ENCODE measurements at places on chromosomes 16 and 17.

DNA sequence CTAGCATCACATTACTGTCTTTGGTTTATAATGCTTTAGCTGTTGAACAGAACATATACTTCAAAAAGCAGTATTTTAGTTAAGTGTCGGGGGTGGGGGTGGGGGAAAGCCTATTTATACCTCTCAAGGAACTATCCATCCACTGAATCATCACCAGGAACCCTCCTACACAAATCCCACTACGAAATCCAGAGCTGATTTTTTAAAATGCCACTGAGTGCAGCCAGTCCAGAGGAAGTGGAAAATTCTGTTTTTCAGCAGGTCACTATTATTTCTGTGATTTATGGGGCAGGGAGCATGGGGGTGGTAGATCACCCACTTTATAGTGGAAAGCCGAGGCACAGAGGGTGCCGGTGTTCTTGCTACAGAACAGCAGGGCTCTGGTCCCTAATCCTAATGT is 284.1 kb downstream of the SOX9 start:
- no peak for DNase-seq

DNA sequence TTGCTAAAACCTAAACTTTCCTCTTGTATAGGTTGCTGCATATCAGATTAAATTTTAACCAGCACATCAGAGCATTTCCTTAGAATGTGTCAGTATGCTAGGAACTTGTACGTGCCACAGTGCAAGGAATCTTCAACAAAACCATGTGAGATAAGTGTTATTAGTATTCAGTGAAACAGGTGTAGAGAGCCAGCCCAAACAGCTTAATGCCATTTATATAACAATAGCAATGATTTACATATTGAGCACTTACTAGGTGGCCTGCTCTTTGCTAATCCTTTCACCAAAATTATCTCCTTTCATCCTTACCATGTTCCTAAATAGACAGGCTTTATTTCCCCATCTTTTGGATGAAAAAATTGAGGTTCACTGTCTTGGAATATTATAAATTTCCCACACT is 485.7 kb downstream of the HS3ST4 start:
- no peak for DNase-seq

DNA sequence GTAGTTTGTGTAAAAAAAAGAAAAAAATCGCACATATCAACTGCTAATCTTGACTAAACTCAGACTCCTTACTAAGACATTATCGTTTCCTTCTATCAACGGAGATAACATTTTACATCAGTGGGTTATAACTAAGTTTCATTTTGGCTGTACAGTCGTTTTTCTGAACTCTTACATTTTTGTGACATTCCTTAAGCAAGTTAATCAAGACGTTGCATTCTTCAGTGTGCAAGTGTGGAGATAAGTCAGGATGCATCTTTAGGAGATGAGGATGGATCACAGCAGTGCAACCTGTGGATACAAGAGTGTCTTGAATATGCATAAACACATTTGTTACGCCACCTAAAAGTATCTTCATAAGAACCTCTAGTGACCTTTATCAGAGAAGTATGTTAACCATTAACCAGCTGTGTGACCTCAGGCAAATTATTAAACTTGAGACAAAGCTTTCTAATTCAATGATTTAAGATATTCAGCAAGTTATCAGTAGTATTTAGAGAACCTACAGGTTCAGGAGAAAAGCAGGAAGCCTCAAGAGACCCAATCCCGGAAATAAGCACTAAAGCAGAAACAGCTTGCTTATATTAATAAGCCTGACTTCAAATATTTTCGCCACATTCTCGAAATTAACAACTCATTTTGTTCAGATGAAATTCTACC is 9.4 kb downstream of the CMC2 start:
- no peak for DNase-seq

GRCh38 chr17:43661699-43662412 is at the start of gene MEOX1:
TSS of gene MEOX1 (minus strand) at chr17:43661922. CDS start at chr17:43661534, 388 bp downstream.
- DNase-seq, result no peak

All from GM12891 (cell line).